ENCODE measurements at places on chromosomes 12 and 14. TPM values are rescaled to one million over a fixed set of nuclear protein-coding genes. Genes with fewer than 3 reads are reported as not detected.
A peak's percentile ranks its signal among the peaks of the same experiment; 100 is the strongest.

TAS2R43 gene
- total RNA-seq: 7.2 TPM

- DNase-seq: peak; percentile 97
Measured at GRCh38 chr14:73759714-73760597, 45.8 kb upstream of the PNMA1 start.

DNA sequence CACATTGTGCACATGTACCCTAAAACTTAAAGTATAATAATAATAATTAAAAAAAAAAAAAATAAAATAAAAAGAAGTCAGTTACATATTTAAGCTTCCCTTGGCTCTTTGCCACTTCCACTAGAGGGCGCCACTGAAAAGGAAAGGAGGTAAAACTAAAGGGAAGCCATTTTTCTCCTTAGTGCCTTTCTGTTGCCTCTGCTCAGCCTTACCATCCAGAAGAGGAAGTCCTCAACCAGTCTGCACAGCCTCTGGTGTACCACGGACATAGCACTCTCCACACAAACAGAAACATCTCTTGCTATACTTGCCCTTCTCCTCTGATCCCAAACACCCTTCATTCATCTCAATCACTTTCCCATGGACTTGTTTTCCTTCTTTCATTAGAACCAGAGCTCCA, 169.0 kb upstream of the EEA1 start:
- DNase-seq: peak; percentile 81

GRCh38 chr12:26861690-26862089, 28.7 kb upstream of the ITPR2 start:
- DNase-seq: no peak

GRCh38 chr12:75938189-75938588, 93.4 kb downstream of the PHLDA1 start:
- no peak for DNase-seq

VDR gene
- total RNA-seq: 2.9 TPM

GRCh38 chr12:10701131-10701681, 21.9 kb downstream of the YBX3 start:
- no peak for DNase-seq

GRCh38 chr12:96136161-96136560, 58.0 kb upstream of the ELK3 start:
- no peak for DNase-seq

HIP1R gene
- total RNA-seq: 34.3 TPM

DNA sequence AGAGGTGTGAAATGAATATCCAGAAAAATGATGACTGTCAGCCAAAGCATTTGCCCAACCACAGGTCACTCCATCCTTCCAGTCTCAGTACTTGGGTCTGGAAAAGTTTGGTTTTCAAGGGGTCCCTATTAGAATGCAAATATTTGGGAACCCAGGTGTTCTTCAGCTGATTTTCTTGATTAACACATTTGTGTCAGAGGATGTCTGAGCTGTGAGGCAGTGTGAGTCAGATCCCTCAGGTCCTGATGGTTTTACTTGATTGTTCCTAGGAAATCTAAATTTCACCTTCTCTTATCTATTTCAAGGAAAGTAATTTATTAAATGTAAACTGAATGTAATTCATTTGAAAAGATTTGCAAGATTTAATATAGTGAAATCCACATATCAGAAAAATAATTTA, 71.5 kb downstream of the SSPN start:
- no peak for DNase-seq

DNA sequence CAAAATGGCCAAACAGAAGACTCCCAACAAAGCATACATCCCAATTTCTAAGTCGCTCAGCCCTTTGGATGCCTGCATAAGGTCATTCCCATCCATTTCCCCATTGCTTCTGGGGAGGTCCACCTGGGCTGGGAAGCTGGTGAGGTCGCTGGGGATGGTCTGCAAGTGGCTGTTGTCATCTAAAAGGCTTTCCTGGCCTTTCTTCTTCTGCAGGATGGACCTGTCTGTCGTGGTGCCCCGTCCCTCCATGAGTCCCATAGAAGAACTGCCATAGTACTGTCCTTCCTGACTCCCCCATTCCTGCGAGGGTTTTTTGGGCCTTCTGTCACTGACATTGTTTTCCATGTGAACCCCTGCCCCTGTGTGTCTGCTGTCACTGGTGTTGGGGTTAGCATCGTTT, 221.1 kb downstream of the GLT1D1 start:
- no peak for DNase-seq

DNA sequence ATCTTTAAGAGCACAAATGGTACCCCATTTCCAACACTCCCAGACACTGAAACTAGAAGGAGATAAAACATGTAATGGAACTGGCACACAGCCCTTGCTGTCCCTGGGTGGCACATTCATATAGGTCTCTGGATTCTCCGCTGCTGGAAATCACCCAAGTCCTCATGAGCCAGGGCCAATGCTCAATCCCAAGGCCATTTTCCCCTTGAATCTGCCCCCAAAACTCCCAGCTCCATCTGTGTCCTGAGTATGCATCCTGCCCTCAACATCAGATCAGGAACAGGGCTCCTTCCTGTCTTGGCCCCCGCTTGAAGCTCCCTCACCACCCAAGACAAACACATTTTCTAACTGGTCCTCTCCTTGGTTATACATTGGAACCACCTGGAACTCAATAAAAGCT, 24.6 kb downstream of the KRT76 start:
- no peak for DNase-seq
